Body of pancreas (tissue), 4 donors: ENCODE measurements at places on chromosomes 2 and 18.

- no peaks in the 10 kb centered on the region for H3K36me3 ChIP-seq
- no peaks in the 10 kb centered on the region for H3K27me3 ChIP-seq
- no peak overlapping the region for H3K27ac ChIP-seq
- DNase-seq = no peak
- no peak overlapping the region for H3K4me3 ChIP-seq
Observed at GRCh38 chr2:66324909-66325528, 109.9 kb upstream of the MEIS1 start.

GRCh38 chr2:198168651-198169050, 364.3 kb downstream of the PLCL1 start:
- H3K27ac ChIP-seq = no peak overlapping the region
- no peak for DNase-seq
- H3K27me3 ChIP-seq = no peaks in the 10 kb centered on the region
- no peaks in the 10 kb centered on the region for H3K36me3 ChIP-seq
- no peaks in the 10 kb centered on the region for H3K4me1 ChIP-seq

- no peaks in the 10 kb centered on the region for H3K27me3 ChIP-seq
- H3K4me3 ChIP-seq = no peak overlapping the region
- no peak for DNase-seq
- no peaks in the 10 kb centered on the region for H3K36me3 ChIP-seq
- H3K4me1 ChIP-seq = no peaks in the 10 kb centered on the region
- no peak overlapping the region for H3K27ac ChIP-seq
Observed at GRCh38 chr2:137190411-137191195, 425.3 kb downstream of the THSD7B start.

DNA sequence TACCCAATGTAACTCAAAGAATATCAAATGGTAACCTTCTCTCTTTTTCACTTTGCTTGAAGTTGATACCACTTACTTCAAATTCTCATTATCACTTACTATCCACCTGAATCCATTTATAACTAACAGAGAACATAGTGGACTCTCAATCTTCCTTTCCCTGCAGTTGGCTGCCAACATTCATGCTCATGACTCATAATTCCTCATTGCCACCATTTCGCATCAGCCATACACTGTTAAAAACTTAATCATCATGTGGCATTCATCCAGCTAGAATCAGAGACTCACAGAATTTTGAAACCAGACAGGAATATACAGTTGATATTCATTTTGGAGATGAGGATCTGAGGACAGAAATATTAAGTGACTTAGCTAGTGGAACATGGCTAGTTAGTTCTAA, 56.8 kb downstream of the SLC4A10 start:
- DNase-seq = no peak
- no peaks in the 10 kb centered on the region for H3K27me3 ChIP-seq
- no peaks in the 10 kb centered on the region for H3K4me1 ChIP-seq
- no peak overlapping the region for H3K4me3 ChIP-seq
- H3K27ac ChIP-seq = no peak overlapping the region
- H3K36me3 ChIP-seq = no peaks in the 10 kb centered on the region
